Substantia nigra (tissue), 51 donors: ENCODE measurements at places on chromosomes 7 and 10.

GRCh38 chr10:133316266-133316665, 7.6 kb downstream of the ZNF511 start:
- no peak for DNase-seq

DNA sequence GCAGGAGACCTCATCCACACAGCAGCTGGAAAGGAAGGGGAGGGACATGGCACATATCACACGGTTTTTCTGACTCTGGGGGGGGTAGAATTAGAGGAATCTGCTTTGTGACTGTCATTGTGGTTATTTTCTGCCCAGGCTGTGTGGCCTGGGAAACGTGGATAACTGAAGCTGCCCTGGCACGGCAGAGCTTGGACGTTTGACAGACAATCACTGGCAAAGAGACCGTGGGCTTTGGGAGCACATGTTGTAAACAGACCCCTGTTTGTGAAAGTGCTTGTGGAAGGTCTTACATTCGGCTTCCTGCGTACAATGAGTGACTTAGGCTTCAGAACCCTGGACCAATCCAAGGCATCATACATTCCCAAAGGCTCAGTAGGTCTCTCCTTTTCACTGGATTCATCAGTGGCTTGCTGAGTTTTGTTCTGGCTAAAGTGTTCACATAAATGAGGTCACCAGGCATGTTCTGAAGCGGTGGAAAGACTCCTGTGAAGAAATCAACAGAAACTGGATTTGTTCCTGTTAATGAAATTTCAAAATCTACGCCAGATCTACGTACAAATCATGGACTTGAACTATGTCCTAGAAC, 188.2 kb downstream of the TEX36 start:
- DNase-seq = no peak

- DNase-seq = no peak
Measured at GRCh38 chr10:4557469-4557868, 268.5 kb upstream of the AKR1E2 start.

GRCh38 chr10:115957012-115957399, 316.0 kb downstream of the GFRA1 start:
- DNase-seq = no peak

- DNase-seq = no peak
Measured at GRCh38 chr7:132654150-132654549, 77.9 kb upstream of the PLXNA4 start.
